ENCODE measurements at places on chromosomes 5 and 9. TPM values are rescaled to one million over a fixed set of nuclear protein-coding genes. Genes with fewer than 3 reads are reported as not detected.
A peak's percentile ranks its signal among the peaks of the same experiment; 100 is the strongest.

- no peak for DNase-seq
Measured at GRCh38 chr5:100841358-100842076, 61.6 kb downstream of the ST8SIA4 start.

Gene CCNO
- 1.8 TPM for total RNA-seq

- DNase-seq: no peak
Measured at GRCh38 chr9:75063556-75064305, 24.2 kb downstream of the NMRK1 start.

Gene PCDHA9
- total RNA-seq: not detected

GRCh38 chr9:35688558-35689541 is 875 bp downstream of the TPM2 start:
- DNase-seq: peak; percentile 48

DNA sequence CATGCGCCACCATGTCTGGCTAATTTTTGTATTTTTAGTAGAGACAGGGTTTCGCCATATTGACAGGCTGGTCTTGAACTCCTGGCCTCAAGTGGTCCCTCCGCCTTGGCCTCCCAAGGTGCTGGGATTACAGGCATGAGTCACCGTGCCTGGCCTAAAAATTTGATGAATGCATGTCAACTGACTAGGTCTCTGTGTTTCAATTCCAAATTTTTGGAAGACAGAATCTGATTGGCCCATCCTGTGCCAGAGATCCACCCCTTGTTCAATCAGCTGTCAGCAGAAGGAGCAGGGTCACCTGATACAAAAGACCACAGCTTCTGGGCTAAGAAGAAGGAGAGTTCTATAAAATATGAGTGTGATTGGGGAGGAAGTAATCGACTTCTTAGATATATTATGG is 43.5 kb upstream of the COL15A1 start:
- no peak for DNase-seq

Gene LECT2
- not detected for total RNA-seq

DNA sequence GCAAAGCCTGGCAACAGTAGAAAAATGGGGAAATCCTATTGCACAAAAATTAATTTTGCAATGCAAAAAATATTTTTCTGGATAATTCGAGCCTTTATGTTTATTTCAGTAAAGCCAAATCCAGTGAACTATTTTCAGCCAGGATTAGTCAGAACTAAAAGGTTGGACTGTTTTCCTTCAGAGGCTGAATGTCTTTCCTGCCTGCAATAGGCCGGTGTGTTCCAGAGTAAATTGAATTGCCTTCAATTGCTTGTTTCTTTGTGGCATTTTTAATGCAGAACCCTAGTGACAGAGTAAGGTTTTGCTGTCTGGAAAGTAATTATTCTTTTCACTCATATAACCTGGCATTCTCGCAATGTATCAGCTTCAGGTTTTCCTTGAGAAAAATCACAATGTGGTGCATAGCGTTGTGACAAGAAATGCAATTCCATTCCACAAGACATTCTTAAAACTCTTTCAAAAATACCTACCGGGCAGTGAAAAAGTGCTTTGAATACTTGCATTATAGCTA is 183.7 kb downstream of the GLIS3 start:
- no peak for DNase-seq

DNA sequence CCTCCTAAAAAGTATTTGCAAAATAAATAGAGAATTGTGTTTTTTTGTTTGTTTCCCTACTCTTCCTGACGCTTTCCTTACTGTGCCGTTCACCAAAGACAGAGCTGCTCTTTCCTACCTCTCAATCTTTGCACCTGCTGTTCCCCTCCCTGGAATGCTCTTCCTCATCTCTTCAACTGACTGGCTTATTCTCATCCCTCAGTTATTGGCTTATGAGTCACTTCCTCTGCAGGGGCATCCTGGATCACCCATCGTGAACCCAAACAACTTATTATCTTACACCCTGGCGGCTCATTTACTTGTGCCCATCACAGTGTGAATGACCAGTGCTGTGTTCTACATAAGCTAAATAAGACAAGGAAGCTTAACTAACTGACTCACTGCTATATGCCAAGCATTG is 36.1 kb upstream of the CCNG1 start:
- no peak for DNase-seq

- no peak for DNase-seq
Measured at GRCh38 chr5:31855134-31856040, 216.5 kb downstream of the PDZD2 start.

DNA sequence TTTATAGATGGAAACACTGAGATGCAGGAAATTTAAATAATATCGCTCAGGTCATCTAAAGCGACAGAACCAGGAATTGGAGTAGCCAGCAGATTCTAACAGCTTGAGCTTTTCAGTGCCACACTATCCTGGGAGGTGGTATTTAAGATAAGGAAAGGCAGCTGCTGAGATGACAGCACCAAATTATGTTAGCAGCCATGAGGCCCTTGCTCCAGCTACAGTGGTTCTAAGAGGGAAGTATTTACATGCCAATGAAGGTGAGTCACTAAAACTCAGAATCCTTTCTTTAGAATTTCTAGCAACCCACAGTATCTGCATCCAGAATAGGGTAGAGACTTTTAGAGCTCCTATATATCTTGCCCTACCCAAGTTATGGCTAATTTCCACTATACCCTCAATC is 127.0 kb upstream of the VLDLR start:
- no peak for DNase-seq

DNA sequence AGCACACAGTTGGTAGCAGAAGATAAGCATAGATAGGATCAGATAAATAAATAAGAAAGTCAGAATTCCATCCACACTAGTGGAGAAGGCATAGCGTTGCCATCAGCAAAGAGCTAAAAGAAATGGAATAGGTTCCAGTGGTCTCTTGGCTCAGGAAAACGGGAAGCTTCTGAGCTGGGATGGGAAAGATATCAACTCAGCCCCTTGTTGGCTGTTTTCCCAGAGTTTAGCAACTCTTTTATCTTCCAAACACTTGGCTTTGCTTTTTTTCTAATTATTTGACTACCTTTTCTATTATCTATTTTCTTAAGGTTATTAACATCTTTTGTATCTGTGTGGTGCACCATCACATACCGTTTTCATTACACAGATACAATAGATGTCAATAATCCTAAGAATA is 445.7 kb upstream of the TRPC7 start:
- DNase-seq: no peak

- no peak for DNase-seq
Measured at GRCh38 chr9:112750016-112750763, at the start of gene SNX30. Gene SNX30 (plus strand): TSS chr9:112750760. CDS start chr9:112751002, 242 bp downstream.

Gene SEC24A
- 12.9 TPM for total RNA-seq

DNA sequence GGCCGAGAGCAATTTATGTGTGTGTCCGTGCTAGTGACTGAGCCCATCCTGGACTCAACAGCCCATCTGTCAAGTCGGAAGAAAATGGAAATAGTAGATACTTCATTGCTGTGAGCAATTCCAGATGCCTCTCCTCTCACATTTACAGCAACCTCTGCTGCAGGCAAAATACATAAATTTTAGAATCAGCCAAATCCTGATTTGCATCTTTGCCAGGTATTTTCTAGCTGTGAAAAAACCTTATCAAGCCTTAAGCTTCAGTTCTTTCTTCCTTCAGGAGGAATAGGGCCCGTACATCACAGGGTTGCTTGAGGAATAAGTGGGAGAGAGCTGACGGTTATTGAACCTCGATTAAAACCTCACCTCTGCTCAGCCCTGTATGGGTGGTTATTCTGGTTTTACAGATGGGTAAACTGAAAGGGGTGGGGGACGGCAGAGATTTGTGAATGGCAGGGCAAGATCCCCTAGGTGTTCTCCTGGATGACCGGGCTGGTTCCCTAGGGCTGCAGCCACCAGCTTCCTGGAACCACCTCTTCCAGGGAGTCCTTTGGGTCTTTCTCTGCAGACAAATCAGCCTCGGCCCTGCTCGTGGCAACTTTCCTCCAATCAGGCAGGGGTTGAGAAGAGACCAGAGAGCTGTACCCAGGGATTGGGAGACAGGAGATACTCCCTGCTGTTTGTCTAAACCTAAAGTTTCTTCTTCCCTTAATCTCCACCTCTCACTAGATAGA is 5.3 kb upstream of the MSX2 start:
- DNase-seq: no peak

DNA sequence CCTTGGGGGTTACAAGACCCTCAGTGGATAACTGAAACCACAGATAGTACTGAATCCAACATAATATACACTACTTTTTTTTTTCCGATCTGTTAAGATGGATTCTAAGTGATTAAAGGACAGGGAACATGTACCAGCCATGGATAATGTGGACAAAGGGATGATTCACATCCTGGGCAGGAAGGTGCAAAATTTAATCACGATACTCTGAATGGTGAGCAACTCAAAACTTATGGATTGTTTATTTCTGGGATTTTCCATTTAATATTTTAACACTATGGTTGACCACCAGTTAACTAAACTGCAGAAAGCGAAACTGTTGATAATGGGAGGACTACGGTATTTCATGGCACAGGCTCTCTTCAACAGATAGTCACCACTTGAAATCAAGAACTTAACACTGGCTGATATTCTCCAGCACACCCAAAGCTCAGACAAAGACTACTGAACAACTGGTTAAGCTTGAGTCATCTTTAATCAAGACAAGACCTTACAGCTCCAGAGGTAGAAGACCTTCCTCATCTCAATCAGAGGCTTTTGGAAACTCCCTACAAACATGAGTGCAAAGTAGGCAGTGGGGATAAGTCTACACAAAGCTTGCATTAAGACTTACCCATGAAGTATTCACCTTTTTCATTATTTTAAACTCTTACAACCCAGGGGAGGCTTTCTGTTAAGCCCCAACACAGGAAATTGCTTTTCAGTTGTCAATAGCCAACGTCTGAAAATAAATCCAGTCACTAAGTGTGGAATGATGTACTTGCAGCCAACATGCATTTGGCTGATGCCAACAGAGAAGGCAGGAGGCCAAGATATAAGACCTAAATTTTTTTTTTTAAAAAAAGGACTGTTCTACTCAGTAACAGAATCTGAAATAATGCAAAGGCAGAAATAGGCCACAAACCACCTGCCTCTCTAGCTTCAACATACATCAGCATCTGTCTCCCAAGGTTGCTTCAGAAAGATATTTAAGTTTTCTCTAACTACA is 78.7 kb downstream of the ELAVL2 start:
- DNase-seq: no peak

Gene FRRS1L
- total RNA-seq: 0.69 TPM

DNA sequence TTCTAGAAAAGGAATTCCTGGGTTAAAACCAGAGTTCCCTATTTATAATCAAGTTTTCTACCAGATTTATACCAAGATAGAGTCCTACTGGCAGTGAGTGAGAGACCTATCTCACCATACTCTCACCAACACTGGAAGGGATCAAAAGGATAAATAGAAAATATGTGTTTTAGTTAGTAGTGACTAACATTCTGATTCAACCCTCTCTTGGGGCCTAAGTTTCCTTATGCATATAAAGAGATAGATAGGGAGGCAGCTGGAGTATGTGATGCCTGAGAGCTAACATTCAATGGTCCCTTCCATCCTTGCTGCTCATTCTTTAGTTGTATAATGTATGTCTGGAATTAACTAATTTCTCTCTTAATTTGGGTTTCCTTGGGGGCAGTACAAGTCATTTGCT is 32.0 kb downstream of the CKMT2 start:
- no peak for DNase-seq

GRCh38 chr5:16701134-16702099 is 84.6 kb upstream of the RETREG1 start:
- DNase-seq: no peak

Data from epithelial cell of proximal tubule (primary cell).